ENCODE measurements at places on chromosomes 6 and 20. TPM values are rescaled to one million over a fixed set of nuclear protein-coding genes. Genes with fewer than 3 reads are reported as not detected.

DNA sequence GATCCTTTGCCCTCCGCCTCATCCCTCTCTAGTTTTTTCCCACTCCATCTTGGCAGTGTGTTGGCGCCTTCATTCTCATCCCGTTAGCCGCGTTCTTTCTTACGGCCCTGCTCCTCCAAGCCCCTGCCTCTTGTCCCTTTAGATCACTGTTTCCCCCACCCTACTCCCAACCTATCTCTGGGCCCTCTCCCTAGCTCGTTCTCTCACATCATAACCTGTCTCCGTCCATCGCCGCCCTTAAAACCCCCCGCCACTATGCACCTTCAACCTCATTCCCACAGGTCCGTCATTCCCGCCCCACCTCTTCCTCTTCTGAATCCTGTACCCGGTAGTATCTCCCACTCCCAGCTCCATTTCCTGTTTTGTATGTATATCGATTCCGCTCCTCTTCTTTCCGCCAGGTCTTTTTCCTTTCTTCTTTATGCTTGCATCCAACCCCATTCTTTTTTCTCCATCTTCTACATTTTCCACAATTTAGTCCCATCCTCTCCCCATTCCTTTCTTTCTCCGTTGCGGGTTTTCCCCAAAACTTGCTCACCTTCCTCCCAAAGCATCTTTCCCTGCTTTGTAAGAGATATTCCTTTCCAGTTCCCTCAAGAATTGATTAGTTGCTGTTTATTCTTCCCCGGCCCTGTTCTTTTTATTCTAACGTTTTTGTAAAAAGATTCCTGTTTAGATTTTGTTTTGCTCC lies 671 bp downstream of the EFHC1 start:
- no peak for DNase-seq
- peaks cover 3% of the 10 kb centered on the region for H3K27me3 ChIP-seq
- H3K4me3 ChIP-seq: no peak overlapping the region
- H3K36me3 ChIP-seq: no peaks in the 10 kb centered on the region

DNA sequence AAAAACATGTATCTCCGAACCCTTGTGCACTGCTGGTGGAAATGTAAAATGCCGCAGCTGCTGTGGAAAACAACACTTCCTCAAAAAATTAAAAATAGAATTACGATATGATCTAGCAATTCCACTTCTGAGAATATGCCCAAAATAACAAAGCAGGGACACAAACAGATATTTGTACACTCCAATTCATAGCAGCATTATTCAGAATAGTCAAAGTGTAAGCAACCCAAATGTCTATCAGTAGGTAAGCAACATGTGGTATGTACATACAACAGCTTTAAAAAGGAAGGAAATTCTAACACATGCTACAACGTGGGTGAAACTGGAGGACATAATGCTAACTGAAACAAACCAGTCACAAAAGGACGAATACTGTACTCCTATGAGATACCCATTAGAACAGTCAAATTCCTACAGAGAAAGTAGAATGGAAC lies 5.7 kb upstream of the RAB5IF start:
- no peak overlapping the region for H3K27ac ChIP-seq
- peaks cover 4% of the 10 kb centered on the region for H3K36me3 ChIP-seq
- H3K4me3 ChIP-seq: no peak overlapping the region
- H3K27me3 ChIP-seq: no peaks in the 10 kb centered on the region
- no peak for DNase-seq

Gene MYLK2
- total RNA-seq: 0.45 TPM

DNA sequence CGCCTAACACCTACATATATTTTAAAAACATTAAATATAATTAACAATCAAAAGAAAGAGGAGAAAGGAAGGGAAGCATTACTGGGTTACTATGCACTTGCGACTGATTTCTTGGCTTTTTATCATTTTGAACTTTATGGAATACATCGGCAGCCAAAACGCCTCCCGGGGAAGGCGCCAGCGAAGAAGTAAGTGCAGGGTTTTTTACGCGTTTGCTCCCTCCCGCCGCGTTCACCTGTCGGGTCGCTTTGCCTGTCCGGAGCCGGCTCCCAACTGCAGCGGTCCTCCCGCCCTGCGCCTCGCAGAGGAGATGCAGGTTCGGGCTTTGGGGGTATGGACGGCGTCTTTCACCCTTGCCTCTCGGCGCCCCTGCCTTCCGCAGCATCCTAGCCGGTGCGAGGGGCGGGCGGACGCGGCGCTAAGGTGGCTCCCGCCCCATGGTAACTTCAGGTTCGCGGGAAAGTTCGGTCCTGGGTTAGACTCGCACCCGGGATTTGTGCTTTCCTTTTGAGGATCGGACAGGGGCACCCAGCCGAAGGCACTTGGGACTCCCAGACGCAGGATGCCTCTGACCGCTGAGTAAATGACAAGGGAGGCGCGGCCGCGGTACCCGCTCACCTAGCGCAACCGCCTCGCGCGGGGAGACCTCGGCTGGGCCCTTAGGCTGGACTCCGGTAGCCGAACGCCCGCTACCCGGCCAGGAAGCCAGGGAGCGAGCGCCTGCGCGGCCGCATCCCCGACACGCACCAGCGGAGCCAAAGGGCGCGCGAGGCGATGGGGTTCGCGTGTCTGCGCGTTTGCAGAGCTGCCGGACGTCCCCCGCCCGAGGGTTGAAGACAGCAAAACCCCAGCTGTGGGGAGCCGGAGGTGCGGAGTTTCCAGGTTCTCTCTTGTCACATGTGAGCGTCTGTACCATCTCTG lies 891 bp downstream of the RSPO3 start:
- H3K36me3 ChIP-seq: no peaks in the 10 kb centered on the region
- peaks cover 80% of the 10 kb centered on the region for H3K27me3 ChIP-seq
- H3K4me1 ChIP-seq: peaks cover 25% of the 10 kb centered on the region
- peak overlapping the region; percentile 71 for H3K4me3 ChIP-seq
- peak; percentile 17 for DNase-seq

Gene C20orf202
- total RNA-seq: not detected

Gene SLC17A9
- 5.8 TPM for total RNA-seq

Gene GGTLC1
- total RNA-seq: not detected

GRCh38 chr6:169240125-169240524 lies 13.5 kb downstream of the THBS2 start:
- H3K36me3 ChIP-seq: no peaks in the 10 kb centered on the region
- H3K27me3 ChIP-seq: no peaks in the 10 kb centered on the region
- no peak overlapping the region for H3K27ac ChIP-seq

DNA sequence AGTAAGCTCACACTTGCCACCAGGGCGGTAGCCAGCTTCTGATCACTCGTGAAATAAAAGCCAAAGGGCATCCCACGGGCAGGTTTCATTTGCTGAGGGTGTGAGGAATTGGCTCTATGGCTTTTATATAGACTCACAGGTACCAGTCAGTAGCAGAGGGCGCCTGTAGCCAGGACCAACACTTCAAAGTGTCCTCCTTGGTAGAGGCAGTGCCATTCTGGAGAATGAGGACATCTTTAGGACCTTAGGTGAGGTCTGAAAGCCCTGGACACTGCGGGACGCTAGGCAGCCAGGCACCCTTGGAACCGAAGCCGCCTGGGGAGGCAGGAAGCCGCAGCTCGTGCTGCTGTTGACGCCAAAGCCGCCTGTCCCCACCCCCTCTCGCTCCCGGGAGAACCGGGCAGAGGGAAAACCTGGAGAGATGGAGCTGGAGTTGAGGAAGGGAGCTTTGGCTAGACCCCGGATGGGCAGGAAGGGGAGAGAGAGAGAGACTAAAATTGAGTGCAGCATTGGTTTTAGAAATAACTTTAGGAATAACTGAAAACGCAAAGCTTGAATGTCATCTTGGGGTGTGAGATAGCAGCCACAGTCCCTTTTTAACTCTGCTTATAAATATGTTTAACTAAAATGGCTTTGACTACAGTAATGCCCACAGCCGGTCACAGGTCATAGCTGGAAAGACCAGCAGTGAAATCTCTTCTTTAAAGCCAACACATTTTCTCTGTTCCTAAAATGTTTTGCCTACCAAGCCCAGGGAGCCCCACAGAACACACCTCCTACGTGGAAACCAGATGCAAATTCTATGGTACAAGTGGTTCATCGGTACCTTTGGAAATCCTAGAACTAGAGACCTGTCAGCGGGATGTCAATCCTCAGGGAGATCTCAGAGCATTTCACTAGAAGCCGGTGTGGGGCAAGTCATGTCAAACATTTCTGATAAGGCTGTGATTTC lies 128.5 kb upstream of the CDYL start:
- peaks cover 26% of the 10 kb centered on the region for H3K27me3 ChIP-seq
- no peaks in the 10 kb centered on the region for H3K36me3 ChIP-seq
- H3K4me1 ChIP-seq: peaks cover 3% of the 10 kb centered on the region
- H3K27ac ChIP-seq: no peak overlapping the region
- DNase-seq: no peak
- no peak overlapping the region for H3K4me3 ChIP-seq

DNA sequence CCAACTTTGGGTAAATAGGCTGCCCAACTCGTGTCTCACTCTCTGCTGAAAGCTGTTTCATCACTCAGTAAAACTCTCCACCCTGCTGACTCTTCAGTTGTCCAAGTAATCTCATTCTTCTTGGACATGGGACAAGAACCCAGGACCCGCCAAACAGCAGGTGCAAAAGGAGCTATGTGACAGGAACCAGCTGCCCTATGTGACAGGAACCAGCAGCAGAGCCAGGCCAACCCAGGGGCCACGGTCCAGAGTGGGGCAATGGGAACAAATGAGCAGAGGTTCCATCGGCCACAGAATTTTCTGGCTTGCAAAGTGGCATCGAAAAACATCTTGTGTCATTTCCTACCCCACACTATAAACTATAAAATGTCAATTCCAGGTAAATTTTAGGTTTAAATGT lies 56.5 kb downstream of the MOXD1 start:
- no peak for DNase-seq
- H3K4me1 ChIP-seq: no peaks in the 10 kb centered on the region
- no peak overlapping the region for H3K4me3 ChIP-seq
- H3K27me3 ChIP-seq: peaks cover 8% of the 10 kb centered on the region
- no peaks in the 10 kb centered on the region for H3K36me3 ChIP-seq
- H3K27ac ChIP-seq: no peak overlapping the region

DNA sequence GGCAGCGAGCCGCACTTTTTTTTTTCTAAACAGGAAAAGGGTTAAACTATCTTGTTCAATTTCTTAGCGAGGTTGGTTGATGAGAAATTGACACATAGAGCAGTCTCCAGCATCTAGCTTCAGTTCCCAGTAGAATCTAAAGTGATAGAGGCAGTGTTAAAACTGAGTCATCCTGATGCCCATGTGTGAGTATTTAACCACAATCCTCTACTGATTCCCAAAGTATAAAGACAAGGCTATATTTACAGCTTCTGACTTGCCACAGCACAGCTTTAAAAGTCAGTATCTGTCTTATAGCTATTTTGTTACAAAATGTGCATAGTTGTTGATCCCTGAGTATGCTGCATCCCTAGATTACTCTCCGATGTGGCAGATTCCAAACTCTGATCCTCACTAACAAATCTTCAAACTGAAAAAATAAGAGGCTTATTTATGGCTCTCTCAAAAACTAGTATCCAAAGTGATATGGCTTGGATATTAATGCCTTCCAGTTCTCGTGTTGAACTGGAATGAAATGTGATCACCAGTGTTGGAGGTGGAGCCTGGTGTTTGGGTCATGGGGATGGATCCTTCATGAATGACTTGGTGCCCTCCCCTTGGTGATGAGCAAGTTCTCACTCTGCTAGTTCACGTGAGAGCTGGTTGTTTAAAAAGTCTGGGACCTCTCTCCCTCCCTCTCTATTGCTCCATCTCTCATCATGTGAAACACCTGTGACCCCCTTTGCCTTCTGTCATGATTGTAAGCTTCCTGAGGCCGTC lies 13.1 kb upstream of the POPDC3 start:
- no peak overlapping the region for H3K27ac ChIP-seq
- peaks cover 2% of the 10 kb centered on the region for H3K36me3 ChIP-seq
- DNase-seq: no peak
- H3K4me1 ChIP-seq: no peaks in the 10 kb centered on the region
- H3K27me3 ChIP-seq: peaks cover 23% of the 10 kb centered on the region

Gene LATS1
- total RNA-seq: 30.8 TPM

DNA sequence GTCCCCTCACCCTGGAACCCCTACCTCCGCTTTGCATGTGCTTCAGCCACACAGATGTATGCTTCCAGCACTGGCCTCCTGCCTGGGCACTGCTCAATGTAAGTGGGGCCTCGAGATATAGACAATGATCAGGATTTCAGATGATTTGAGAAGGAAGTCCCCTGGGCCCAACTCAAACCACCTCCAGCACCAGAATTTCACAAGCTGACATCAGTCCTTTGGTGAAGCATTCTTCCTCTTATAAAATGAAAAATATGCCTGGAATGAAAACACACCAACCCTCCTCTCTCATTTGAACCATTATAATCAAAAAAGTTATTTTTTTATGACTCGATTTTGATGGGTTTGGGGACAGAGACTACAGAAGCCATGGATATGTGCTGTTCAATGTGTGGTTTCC lies 48.5 kb downstream of the BTBD3 start:
- H3K27ac ChIP-seq: no peak overlapping the region
- no peaks in the 10 kb centered on the region for H3K36me3 ChIP-seq
- no peaks in the 10 kb centered on the region for H3K27me3 ChIP-seq
- DNase-seq: no peak

GRCh38 chr6:132341646-132342045 lies 59.6 kb downstream of the MOXD1 start:
- no peak overlapping the region for H3K4me3 ChIP-seq
- no peaks in the 10 kb centered on the region for H3K36me3 ChIP-seq
- H3K4me1 ChIP-seq: no peaks in the 10 kb centered on the region
- peaks cover 9% of the 10 kb centered on the region for H3K27me3 ChIP-seq
- no peak overlapping the region for H3K27ac ChIP-seq

GRCh38 chr6:52994031-52994838 lies 849 bp downstream of the GSTA4 start:
- H3K27ac ChIP-seq: peak overlapping the region; percentile 99
- peaks cover 21% of the 10 kb centered on the region for H3K36me3 ChIP-seq

DNA sequence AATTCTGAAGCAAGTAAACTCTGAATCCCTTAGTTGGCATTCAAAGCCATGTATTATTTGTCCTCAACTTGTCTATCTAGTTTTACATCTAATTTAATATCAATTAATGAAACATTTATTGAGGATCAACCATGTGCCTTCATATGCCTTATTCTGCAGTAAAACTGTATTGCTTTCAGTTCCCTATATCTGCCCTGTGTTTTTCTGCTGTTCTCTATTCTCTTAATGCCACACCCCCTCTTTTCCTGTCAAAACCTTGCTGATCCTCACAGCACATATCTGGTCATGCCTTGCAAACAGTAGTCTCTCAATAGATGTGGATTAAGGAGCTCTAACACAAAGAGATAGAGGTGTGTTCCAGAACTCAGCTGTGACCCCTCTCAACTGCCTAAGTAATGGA lies 2.0 kb downstream of the FIG4 start:
- H3K36me3 ChIP-seq: peaks cover 6% of the 10 kb centered on the region
- no peak for DNase-seq
- peaks cover 18% of the 10 kb centered on the region for H3K4me1 ChIP-seq
- no peak overlapping the region for H3K4me3 ChIP-seq

- no peaks in the 10 kb centered on the region for H3K27me3 ChIP-seq
- no peak overlapping the region for H3K4me3 ChIP-seq
- no peak overlapping the region for H3K27ac ChIP-seq
- peaks cover 54% of the 10 kb centered on the region for H3K36me3 ChIP-seq
Observed at GRCh38 chr20:34941226-34941625, 14.4 kb downstream of the GSS start.

Gene SLC22A1
- 1.3 TPM for total RNA-seq

Gene TRERF1
- total RNA-seq: 17.4 TPM

All from activated CD4-positive, alpha-beta memory T cell treated with anti-CD3 and anti-CD28 coated beads, Interleukin-2, amount 10 ng/mL, durations not matched to agents 7 days and 5 days (primary cell).